Heart left ventricle (tissue), 16 donors: ENCODE measurements at places on chromosomes 3 and 15.
A peak's percentile ranks its signal among the peaks of the same experiment; 100 is the strongest.

DNA sequence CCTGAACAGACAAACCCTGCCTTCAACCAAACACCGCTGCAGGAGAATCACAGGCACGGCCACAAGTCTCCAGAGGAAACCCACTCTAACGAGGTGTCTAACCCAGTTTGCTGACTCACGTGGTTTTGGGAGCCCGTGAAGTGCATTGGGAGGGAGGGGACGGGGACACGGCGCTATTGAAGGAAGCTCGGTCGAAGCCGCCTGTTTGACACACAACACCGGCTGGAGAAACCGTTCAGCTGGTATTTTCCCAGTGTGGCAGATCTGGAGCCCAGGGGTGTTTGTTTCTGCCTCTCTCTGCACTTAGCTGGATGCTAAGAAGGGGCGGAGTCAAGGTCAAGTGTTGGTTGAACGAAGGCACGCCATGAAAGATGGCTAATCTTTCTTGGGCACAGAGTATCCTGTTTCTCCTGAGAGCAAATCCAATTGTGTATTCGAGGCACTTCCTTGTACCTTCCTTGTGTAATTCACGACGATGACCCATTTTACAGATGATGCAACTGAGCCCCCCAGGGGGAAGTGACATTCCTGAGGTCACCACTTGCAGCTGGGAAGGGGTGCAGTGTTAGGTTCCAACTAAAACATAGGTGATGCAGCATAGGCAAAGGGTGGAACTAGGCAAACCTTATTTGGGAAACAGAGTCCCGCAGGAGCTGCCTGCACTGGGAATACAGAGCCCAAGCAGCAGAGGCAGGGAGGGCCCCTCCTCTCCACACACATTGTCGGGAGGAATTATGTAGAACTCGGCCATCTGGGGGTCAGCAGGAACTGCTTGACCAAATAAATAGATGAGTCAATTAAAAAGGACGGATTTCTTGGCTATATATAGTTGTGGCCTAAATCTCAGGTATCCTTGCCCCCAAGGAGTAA lies 22.5 kb downstream of the SLC6A6 start:
- DNase-seq, result no peak

DNA sequence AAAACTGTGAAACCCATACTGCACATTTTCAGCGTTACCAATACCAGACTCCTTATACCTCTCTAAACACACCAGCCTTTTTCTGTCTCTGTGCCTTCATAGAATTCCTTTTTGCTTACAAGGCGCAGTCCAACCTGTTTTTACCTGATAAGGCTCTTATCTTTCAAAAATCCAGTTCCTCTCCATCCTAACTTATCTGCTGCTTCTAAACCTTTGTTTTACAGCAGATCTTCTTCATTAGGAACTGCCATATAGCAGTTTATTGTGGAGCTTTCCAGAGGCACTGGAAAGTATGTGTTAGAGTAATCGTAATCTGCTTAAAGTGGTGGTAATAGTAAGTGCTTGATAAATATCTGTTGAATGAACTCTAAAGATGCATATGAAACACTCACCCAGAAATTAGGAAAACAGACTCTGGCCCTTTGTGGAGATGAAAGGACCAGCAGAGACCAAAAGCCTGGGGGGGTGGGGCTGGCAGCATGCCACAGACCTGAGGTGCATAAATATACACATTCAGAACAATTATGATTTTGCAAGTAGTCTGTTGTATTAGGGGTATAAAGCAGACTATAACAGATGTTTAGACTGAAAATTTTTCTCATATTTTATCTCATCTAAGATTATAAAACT lies 29.3 kb downstream of the PPP2R3A start:
- no peak for DNase-seq

GRCh38 chr15:42832576-42832975 lies 88.0 kb downstream of the TTBK2 start:
- DNase-seq, result no peak

GRCh38 chr3:50503504-50504342 lies at the start of gene CACNA2D2:
Gene CACNA2D2 (minus strand): TSS chr3:50503634. CDS start chr3:50503423, 211 bp downstream.
- peak; percentile 76 for DNase-seq

- no peak for DNase-seq
Observed at GRCh38 chr15:69105451-69105985, 54.9 kb upstream of the GLCE start.

GRCh38 chr3:101069901-101070798 lies 76.9 kb upstream of the ABI3BP start:
- peak; percentile 41 for DNase-seq

GRCh38 chr15:75076277-75076676 lies 52.9 kb downstream of the PPCDC start:
- no peak for DNase-seq

- peak; percentile 54 for DNase-seq
Observed at GRCh38 chr15:66650433-66650832, 51.6 kb upstream of the SMAD6 start.

DNA sequence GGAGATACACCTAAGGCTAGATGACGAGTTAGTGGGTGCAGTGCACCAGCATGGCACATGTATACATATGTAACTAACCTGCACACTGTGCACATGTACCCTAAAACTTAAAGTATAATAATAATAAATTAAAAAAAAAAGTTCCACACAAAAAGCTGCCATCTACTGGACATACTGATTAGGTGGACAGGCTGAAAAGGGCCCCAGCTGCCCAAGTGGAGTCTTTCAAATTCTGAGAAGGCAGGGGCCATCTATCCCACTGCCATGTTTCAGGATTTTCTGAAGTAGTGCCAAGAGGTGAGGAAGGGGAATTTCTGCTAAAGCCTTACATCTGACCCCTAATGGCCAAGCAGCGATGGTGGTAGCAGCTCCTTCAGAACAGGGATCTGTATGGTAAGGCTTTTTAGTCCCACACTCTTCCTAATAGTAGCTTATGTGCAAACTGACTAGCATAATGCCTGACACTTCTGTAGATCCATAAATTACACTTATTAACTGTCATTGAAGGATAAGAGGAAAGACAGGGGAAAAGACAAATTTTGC lies 7.7 kb downstream of the FSTL1 start:
- no peak for DNase-seq

- no peak for DNase-seq
Observed at GRCh38 chr3:179750720-179751328, 98.0 kb downstream of the USP13 start.

- DNase-seq, result no peak
Observed at GRCh38 chr3:126693921-126694320, 10.1 kb upstream of the CHCHD6 start.

DNA sequence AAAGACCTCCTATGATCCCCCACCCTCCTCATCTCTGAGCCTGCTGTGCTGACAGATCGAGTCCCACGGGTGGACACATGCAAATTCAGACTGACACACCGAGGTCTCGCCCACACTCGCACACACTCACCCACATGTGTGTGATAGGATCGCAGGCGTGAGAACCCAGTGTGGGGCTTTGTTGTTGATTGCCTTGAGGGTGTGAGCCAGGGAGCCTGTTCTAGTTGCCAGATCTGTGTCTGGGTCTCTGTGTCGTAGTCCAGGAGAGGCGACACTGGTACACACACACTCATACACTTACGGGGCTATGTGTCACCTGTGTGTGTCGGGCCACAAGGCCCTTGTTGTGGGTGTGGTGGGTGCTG lies 2.0 kb downstream of the EPHB3 start:
- DNase-seq, result no peak

DNA sequence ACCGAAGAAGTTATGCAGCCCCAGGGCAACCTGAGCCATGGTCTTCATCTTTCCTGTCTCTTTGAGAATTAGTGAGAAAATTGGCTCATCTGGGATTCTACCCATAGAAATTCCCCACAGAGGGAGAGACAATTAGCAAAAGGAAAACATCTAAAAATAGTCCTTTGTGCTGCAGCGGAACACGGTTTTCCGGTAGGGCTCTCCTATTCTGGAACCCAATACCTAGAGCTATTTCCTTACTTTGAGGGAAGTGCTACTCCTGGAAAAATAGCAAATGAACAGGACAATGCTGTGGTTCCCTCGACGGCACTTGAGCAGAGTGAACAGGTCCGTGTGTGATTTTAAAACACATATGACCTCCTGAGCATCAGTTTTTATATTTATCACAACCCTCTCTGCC lies 210.5 kb downstream of the FGF12 start:
- DNase-seq, result no peak

- no peak for DNase-seq
Observed at GRCh38 chr15:43828061-43828657, 1.4 kb downstream of the WDR76 start.

DNA sequence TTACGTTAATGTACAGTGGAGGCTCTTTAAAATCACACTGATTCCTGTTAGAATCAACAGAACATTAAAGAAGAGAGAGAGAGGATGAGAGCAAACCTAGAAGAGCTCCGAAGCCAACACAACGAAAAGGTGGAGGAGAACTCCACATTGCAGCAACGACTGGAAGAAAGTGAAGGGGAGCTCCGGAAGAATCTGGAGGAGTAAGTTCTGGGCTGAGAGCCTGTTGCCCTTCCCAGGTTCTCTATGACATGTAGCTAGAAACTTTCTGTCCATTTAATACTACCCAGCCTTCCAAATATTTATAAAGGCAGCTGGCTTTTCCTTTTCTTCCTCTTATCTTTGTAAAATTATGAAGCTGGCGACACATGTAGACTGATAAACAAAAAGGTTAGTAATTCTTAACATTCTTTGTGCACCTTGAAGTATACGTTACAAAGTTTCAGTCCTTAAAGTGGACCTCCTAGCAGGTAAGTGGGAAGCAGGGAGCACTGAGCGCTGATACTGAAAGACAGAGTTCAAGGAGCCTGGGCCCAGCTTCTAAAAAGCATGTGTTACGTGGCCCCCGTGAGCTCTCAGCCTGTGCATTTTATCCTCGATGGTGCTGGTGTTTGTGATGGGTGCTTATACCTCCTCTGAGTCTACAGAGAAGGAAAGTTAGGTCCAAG lies 75.9 kb downstream of the CGNL1 start:
- DNase-seq, result no peak

- DNase-seq, result no peak
Observed at GRCh38 chr3:194900854-194901522, 215.3 kb downstream of the FAM43A start.

- no peak for DNase-seq
Observed at GRCh38 chr3:125585595-125586223, 9.6 kb downstream of the OSBPL11 start.

- DNase-seq, result no peak
Observed at GRCh38 chr3:121637922-121638321, 22.8 kb downstream of the HCLS1 start.

DNA sequence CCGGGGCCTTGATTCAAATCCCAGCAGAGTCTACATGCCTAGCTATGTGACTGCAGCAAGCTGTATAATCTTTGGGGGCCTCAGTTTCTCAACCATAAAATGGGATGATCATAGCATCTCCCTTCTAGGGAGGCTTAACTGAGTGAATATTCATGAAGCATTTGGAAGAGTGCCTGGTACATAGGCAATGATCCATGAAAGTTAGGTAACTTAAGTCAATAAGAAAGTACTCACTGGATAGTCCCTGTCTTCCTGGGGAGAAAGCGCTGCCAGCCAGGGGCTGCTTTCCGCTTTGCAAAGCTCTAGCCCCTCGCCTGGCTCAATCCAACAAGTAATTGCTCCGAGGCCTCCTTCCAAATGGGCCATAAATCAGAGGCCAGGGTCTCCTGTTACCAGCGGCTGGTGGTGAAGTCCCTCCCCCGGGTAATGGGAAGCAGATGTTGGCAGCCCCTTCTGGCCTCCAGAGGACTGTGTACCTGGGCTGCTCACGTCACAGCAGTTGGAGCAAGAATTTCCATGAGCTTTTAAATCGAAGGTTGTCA lies 521.9 kb upstream of the PROK2 start:
- no peak for DNase-seq

DNA sequence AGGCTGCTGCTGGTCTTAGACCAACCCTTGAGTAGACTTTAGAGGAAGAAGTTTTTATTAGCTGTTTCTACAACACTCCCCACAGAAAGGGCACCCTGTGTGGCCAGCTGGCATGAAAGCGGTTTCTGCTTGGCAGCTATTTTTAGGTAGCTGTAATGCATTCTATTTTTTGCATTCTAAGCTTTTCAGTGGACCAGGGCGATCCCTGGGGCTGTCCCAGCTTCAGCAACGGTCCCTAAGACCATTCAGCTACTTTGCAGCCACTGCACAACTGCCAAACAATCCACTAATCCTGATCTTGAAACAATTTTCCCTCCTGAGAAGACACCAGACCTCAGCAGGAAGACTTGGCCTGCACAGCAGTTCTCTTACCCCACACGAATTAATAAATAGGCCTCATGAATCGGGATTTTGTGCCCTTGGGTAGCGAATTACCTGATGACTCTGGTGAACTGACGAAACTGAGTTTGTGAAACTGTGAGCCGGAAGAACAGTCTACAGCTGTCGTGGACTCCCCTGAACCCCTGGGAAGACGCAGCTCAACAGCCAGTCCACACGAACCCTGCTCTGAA lies 14.6 kb upstream of the TFRC start:
- peak; percentile 78 for DNase-seq

GRCh38 chr3:64578797-64579196 lies 109.0 kb downstream of the ADAMTS9 start:
- DNase-seq, result no peak
